ENCODE measurements at places on chromosomes 13 and 19.

DNA sequence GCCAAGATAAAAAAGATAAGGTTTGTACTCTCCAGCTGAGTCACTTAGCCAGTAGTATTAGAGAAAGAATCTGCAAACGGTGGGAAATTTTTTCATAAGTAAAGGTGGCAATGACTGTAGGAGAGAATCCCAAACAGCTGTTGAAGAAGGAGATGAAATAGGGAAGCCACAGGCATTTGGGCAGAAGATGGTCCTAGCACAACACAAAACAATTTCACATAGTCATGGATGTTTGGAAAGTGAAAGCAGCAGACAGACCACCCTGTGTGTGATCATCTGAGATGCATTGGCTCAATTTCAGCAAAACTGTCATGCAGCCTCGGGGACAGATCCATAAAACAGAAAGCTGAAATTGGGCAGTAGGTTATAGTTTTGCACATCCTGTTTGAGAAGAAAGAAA, 2832.4 kb downstream of the PCDH9 start:
- DNase-seq = no peak

DNA sequence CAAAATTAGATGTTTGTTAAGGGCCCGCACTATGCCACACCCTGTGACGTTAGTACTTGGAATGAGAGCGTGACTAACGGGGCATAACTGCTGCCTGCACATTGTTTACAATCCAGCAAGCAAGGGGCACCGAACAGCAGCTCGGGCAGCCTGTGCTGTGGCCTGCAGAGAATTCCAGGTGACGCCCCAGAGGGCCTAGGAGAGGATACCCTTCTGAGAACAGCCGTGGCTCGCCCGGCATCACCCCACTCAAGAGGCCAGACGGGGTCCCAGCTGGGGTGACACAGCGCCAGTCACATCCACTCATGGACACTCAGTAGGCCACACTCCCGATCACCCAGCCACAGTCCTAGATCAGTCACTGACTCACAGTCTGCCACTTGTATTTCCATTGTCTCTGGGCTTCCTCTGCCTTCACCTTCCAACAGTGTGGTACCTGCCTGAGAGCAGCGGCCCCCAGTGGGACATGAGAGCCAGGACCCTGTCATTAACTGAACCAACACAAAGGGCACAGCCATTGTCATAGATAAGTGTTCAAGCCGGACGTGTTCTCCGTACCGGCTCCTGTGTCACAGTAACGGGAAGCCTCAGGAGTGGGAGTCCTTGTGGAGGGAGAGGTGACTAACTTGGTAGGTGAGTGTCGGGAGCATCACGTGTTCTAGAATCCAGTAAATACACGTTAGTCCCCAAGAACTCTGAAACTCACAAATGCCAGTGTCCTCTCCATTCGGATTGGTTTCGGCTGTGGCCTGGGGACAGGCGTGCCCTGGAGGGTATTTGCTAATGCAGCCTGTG, 7.5 kb downstream of the ZNF331 start:
- DNase-seq = no peak

DNA sequence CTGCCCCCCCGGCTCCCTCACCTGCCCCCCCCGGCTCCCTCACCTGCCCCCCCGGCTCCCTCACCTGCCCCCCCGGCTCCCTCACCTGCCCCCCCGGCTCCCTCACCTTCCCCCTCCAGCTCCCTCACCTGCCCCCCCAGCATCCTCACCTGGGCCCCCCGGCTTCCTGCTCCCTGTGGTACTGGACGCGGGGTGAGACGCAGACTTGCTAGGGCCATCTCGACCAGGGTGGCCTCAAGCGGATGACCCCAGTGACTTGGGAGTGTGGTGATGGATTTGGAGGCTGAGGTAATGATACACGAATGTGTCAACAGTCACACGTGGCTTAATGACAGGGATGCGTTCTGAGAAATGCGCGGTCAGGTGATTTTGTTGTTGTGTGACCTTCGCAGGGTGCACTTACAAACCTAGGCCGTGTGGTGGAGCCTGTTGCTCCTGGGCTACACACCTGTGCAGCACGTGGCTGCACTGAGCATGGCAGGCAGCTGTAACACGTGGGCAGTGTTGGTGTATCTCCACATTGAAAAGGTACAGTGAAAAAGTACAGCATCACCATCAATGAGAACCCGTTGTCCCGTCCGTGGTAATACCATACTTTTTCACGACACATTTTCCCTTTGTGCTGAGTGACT, 197.8 kb downstream of the TEX29 start:
- DNase-seq = no peak

DNA sequence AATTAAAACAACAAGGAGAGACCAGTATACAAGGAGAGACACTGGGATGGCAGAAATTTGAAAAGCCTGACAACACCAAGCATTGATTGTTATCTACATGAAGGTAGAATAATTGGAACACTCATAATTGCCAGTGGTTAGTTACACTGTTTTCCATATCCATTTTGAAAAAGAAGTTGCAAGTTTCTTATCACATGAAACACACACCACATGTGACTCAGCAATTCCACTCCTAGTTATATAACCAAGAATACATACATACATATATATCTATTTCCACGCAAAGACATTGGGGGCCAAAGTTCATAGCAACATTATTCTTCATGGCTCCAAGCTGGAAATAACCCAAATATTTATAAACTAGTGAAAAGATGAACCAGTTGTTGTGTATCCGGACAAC, 15.2 kb upstream of the PABPC3 start:
- DNase-seq = no peak

- no peak for DNase-seq
Observed at GRCh38 chr13:96771486-96772367, 222.5 kb downstream of the OXGR1 start.

GRCh38 chr19:31319465-31319864, 29.8 kb downstream of the TSHZ3 start:
- DNase-seq = no peak

GRCh38 chr13:49925881-49926418, 10.2 kb downstream of the SPRYD7 start:
- DNase-seq = no peak

DNA sequence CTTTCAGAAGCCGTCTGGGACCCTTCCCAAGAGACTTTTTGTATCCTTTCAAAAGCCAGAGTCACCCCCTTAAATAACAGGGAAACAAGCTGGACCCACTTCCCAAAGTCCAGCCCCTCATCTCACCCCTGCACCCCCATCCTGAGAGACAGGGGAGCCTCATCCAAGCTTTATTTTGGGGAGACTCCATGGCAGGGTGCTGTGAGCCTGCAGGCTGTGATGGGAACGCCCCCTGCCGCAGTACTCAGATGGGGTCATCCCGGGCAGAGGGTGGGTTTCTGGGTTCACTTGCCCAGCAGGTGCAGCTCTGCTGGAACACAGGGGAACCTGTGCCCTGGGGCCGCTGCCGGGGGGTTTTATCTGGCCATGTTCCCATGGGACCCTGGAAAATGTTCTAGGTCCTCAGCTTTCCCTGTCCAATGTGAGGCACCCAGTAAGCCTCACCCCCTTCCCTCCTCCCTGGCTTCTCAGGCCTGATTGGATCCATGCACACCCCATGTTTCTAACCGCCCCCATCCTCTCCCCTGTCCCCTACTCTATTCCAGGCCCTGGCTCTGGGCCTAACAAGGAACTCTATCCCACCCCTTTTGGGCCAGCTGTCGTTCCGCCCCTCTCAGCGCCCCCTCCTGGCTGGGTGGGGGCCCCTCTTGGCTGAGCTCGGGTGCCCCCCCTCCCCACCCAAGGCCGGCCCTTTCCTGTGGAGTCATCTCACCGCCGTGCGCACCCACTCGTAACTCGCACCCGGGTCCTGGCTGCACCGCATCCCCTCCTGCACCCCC, 1.0 kb downstream of the HIF3A start:
- no peak for DNase-seq

- no peak for DNase-seq
Observed at GRCh38 chr13:112761701-112762689, 72.2 kb downstream of the ATP11A start.

DNA sequence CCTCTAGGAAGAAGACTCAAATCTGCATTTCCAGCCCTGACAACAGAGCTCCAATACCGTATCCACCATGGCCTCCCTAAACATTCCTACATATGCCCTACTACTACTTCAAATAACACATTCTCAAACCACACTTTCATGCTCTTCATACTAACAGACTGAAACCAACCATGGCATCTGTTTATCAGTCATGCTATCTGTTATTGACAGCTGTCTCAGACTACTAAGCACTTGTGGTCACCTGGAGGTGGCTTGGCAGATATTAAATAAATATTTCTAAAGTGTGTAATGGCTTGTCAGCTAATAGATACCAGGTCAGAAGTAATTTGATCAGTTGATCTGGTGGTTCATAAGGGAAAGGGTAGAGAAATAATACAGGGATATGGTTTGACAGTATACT, 489.1 kb downstream of the DIAPH3 start:
- DNase-seq = no peak

GRCh38 chr13:111948811-111949210, 118.1 kb upstream of the SOX1 start:
- DNase-seq = no peak

DNA sequence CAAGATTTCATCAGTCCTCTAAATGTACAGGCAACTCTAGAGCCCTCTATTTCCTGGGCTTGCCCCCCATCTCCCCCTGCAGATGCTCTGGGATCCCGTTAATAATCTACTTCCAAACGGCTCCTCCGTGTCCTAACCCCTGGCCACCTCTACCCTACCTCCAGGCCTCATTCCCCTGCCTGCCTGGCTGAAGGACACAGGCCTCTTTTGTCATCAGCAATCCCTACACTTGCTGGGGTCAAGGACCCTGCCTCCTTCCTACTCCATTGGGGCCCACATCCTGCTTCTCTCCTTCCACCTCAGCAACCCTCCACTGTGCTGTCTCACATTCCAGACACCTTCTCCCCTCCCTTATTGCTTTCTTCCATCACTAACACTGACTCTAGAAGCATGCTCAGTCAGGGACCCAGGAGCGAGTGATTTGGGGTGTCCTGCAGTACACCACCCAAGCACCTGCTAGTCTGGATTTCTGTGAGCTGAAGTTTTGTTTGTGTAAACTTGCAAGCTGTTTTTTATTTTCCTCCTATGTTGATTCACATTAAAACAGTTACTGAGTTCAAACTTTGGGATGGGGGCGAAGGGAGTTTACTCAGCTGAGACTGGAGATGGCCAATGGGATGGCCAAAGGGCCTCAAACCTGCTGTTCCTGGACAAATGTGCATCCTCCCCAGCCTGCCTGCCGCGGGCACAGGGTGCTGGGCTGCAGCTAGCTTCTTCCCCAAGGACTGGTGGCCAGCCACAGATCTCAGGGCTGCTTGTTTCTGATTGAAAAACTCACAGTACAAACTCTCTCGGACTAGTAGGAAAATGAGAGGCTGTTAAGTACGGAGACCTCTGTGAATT, 314.7 kb downstream of the FOXO1 start:
- no peak for DNase-seq

DNA sequence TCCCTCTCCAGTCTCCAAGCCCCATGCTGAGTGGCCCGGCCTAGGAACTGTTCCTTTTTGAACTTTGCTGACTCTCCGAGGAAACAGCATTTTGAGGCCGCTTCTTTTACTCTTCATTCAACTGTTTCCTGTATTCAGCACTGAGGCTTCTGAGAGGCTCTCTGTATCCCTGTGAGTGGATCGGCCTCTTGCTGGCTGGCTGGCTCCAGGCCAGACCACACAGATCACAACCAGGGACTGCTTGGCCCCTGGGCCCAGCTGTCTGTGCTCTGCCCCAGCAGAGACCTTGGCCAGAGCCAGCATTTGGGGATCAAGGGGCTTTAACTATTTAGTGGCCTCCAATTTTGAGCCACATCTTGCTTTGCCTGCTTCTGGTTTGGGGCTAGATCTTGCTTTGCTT, 75.6 kb upstream of the KL start:
- DNase-seq = no peak

- no peak for DNase-seq
Observed at GRCh38 chr19:7415163-7415856, 66.6 kb downstream of the ARHGEF18 start.

DNA sequence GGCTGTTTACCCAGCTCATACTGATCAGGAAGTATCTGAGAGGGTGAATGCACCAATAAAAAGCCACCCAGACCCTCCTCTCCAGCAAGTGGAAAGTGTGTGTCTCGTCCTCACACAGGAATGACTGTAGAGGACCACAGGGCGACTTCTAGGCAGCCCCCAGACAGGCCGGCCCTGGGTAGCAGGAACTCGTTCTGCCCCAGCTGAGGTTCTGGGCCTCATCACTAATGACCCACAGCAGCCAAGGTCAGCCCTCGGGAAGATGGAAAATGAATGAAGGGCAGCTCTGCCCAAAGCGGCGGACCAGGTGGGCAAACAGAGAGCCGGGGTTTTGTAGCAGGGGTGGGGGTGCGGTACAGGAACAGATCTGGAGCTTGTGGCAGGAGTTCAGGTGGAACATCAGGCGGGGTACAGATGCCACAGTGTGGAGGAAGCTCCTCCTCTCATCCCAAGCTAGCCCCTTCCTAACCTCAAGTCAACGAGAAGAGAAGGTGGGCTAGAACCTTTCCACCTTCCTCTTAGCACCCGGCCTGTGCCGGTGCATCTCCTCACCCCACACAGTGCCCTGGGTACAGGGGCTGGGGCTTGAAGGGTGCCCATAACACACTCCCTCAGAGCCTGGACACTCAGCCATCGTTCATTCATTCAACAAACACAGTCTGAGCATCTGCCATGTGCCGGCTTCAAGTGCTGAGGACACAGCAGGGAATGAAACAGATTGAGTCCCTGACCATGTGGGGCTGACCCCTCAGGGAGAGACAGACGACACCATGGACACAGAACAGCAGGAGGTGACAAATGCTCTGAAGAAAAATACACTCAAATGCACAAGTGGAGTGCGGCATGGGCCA, 36.2 kb downstream of the RFX2 start:
- no peak for DNase-seq

GRCh38 chr13:68027306-68027705, 797.2 kb upstream of the PCDH9 start:
- no peak for DNase-seq
